Astrocyte of the hippocampus (primary cell): ENCODE measurements at places on chromosomes 1 and 21.

GRCh38 chr1:156652131-156652991, 10.4 kb downstream of the BCAN start:
- DNase-seq, result peak; percentile 77

DNA sequence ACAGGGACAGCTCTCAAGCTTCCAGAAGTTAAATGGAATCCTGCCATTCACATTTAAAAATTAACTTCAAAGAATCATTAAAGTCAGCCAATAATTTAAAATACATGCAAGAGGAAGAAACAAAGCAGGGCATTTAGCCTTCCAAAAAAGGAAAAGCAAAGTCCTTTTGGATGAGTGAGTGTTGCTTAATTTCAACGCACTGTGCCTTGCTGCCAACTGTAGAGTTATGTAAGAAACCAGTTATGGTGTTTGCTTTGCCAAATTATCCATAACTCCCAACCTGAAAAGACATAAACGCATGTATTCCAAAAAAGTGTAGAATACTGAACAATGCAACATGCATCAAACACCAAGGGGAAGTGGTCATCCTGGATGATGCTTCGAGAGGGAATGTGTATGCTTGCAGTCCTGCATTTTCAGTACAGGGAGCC, 16.1 kb upstream of the KCNE1 start:
- no peak for DNase-seq

DNA sequence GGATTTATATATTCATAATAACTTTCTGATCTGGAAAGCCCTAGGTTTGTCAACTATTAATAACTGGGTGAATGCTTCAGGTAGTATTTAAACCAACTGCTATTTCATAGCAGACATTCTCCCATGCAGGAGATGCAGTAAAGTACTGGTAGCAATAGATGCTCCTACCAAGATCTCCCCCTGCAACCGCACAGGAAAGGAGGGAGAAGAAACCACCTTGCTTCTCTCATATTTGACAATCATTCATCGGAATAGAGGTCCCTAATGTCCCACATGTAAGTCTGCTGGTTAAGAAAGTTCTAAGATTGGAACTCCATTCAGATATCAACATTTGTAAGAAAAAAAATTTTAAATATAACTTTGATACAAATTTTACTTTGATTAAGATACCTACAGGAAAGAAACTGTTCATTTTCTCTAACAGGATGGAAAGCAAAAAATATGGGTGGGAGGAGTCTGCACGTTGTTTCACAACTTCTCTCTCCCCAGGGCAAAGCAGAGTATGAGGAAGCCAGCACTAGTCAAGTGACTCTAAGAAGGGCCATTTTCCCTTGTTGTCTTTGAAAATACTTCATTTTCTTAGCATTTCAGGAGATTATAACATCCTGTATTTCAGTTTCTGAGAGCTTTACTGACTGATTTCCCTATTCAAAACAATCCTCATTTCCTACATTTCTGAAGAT, at the start of gene PYHIN1:
TSS of gene PYHIN1 (plus strand) at position 498 of the 683 bp plus-strand sequence. CDS start 5,359 bp downstream, outside the sequence.
- DNase-seq, result no peak

DNA sequence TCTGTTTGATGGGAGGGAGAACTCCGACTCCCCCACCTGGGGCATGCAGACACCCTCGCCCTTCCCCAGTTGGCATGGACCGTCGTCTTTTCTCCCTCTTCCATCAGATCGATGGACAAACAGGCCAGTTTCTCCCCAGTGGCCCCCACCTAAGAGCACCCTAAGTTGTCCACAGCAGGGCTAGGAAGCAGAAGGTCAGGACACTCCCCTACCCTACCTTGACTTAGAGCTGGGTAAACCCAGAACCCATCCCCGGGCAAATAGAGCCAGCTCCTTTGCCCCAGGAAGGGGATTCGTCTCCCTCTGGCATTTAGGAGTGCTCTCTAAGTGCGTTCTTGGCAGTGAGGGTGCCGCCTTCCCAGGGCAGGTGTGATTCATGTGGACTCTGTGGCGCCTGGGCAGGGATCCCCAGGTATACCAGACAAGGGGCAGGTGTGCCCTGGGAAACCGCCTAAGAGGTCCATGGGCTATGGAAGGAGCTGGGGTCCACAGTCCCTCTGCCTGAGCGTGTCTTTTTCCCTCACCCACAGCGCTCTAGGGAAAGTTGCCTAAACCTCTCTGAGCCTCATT, 2.7 kb upstream of the RUNX3 start:
- DNase-seq, result no peak

DNA sequence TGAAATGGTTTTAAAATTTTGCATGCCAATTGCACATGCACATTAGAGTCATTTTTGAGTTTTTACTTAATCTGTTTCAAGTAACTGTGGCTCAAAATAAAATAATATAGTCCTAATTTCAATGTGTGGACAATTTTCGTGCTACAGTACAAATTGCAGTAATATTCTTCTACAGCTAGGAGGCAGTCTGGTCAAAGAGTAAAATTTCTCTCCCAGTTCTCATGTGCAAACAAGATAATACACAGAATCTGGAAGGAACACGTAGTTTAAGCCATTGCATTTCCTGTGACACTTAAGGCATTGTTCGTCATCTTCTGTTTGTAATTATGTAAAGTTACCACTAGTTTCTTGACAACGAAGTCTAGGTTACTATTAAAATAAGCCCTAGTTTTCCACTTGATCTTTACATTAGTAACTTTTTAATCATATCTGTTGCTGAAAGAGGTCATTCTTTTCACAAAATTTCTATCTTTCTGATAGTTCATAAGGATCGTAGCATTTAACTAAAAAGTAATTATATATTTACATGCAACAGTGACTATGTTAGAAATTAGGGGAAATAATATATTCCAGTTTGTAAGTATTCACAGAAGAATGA, 28.9 kb downstream of the ODR4 start:
- DNase-seq, result peak; percentile 44
